ENCODE measurements at places on chromosomes 5 and 9.

DNA sequence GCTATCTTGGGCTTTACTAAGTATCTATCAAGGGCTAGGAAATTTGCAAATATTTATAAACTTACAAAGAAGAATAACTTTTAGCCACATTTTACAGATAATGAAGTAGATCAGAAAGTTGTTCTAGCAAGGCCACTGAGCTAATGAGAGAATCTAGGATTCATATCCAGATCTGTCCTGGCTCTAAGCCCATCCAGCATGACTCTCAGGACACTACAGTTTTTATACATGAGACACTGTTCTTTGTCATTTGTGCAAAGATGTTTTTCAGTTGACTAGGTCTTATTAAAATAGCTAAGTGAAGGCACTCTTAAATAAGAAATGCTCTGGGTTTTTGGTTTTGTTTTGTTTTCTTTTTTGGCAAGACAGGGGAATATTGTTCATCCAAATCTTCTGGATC lies 273.1 kb downstream of the GABRB2 start:
- no peak for DNase-seq

DNA sequence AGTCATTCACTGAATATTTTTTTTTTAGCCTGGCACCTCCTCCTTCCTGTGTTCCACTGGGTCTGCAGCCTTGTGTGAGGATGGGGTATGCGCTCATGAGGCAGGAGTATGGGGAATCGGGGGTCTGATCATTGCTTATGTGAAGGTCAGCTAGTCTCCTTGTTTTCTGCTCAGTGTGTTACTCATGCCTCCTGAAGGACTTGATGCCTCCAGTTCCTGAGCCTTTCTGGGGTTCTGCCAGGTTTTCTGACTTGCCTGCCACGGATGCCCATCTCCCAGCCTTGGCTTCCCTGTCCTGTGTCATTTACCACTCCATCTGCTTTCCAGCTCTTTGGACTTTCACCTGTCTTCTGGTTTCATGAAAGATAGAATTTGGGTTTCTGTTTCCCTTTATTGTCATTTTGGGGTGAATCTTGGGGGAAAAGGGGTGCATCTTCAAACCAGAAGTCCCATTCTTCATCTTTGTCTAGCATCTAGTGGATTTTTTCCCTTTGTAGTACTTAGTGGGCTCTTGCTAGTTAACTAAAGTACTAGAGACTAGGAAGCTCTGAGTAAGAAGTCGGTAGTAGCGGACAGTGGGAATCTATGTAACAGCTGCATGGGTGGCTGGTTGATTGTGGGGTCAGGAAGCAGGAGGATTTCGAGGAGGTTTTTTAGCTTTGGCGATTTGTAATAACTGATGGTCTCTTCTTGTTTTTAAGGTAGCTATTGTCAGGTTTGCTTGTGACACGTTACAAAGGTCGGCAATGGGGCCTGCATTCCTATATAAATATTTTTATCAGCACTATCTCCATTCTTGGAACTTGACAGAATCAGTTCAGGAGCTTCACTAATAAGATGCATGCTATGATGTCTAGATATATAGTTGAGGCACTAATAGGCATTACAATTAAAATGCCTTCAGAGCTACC lies 8.2 kb downstream of the OTULIN start:
- DNase-seq, result no peak

DNA sequence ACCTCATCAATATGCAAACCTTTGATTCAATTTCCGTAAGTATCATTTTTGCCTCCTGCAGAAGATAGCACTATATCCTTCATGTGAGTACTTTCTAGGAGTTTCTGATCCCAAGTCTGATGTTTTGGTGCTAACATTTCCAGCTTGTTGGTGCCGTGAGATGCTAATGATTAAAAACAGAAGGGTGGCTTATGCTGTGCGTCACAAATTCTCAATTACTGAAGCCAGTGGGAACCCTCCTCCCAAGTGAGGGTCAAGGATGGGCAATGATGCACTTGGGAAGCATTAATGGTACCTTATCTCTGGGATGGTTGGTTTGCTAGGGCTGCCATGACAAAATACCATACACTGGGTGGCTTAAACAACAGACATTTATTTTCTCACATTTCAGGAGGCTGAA lies 123.0 kb downstream of the FOXD1 start:
- DNase-seq, result no peak

GRCh38 chr9:20929276-20929675 lies 102.2 kb downstream of the HACD4 start:
- DNase-seq, result no peak

Data from GM13976 (cell line).